Cardiac fibroblast (primary cell): ENCODE measurements at places on chromosomes 7 and 10.
A peak's percentile ranks its signal among the peaks of the same experiment; 100 is the strongest.

GRCh38 chr7:78081888-78082287 is 283.3 kb downstream of the PHTF2 start:
- no peak for DNase-seq

DNA sequence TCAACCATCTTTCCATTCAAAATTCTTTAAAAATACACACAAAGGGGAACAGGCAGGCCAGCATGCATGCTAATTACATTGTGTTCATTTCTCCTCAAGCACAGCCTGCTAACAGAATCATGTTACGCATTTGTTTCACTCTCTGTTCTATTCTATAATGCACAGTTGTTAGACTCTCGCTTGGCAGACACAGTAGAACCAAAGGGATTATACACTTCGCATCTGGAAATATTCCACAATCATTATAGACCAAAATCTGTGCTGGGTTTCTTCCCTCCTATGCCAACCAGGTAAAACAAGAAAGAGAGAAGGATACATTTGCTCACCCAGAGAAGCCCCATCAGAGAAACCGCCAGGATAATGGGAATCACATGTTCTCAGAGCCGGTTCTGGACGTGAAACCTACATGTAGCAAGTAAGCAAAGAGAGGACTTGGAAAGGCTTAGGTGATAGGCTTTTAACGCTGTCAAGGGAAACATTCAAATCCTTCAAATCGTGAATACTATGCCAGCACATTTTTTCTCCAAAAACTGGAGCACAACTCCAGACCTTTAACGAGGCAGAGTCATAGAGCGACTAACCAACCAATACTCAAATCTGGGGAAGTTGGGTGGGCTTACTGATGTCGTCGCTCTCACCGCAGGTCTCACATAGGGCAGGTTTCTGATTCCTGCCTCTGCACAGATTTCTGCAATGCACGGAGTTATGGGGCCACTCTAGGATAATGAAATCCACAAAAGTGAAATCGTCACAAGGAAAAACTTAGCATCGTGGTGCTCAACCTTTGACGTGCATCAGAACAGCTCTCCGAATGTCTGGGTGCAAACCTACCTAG is 380.5 kb upstream of the AUTS2 start:
- no peak for DNase-seq

DNA sequence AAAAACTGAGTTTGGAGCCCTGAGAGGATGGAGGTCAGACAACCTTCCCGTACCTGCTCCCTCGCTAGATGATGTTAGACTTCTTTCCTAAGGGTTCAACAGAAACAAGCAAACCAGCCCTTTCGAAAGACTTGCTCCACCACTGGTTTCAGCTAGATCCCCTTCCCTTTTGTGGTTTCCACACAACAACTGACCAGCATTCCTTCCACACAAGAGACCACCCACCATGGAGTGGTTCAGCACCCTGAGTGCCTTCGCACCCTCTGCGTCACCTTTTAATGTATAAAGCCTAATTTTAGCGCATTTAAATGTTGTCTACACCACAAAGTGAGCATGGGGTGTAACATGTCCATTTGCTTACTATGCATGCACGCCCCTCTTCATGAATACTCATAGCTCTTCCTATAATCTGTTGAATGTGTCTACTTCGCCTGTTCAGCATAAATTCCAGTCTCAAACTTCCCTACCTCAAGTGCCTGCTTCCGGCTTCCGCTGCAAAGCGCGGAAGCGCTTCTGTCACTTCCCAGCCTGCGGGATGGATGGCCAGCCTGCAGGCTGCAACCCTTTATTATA is 69.0 kb downstream of the TACC2 start:
- no peak for DNase-seq

- DNase-seq: no peak
These were observed 63.1 kb upstream of the PDCD4 start for GRCh38 chr10:110808615-110809014.

DNA sequence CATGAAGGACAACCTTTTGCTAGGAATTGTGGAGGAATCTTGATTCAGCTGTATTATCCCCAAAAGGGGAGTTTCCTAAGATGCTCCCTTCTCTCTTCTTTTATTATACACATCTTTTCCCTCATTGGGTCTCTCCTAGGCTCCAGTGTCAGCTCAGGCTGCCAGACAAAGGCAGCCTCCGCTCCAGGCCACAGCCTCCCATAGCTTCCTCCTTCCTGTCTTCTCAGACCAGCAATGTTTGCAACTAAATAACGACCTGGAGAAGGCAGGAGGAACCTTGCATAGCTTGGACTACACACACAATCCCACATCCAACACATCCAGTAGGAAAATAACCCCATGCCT is 12.3 kb downstream of the SFXN3 start:
- DNase-seq: no peak

DNA sequence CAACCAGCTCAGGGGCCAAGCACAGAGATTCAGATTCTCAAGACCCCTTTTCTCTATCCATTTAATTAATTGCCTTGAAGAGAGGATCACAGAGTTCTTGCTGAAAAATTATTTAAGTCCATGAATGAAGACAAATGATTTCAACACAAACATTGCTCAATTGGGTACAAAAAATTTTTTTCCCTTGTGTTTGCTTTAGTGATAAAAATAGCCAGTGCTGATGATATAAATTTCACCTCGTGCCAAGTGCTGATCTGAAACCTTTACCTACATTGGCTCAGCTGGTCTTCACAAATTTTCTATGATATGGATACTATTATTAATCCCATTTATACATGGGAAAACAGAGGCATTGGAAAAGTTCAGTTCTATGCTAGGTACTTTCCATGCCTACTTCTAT is 377.1 kb downstream of the NRG3 start:
- peak; percentile 69 for DNase-seq

GRCh38 chr7:44973610-44974401 is 5.0 kb downstream of the MYO1G start:
- DNase-seq: peak; percentile 56

GRCh38 chr7:108293149-108293612 is 163.0 kb upstream of the LAMB4 start:
- DNase-seq: peak; percentile 82

DNA sequence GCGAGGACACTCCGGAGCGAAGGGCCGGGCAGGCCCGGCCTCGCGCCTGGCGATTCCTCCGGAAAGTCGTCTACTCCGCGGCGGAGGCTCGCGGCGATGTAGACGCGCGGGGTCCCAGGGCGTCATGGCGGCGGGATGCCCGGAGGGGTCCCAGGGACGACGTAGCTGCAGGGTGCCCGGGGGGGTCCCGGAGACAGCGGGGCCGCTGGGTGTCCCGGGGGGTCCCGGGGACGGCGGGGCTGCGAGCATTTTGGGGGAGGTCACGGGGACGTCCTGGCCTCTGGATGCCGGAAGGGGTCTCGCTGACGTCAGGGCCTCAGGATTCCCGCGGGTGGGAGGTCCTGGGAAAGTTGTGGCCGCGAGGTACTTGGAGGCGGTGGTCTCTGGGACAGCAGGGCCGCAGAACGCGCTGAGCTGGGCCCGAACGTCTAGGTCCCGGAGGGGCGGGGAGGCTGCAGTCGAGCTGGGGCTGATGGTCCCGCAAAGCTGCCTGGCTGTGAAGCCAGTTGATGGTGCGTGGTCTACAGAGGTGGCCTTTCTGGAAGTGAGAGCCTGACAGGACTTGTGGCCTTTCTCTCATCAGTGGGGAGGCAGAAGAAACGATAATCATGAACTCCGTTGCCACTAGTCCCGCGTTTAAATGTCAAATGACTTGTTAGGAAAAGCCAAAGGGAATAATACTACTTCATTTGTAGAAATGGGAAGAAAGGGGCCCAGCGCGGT is 637 bp downstream of the HSPA14 start:
- peak; percentile 26 for DNase-seq

- no peak for DNase-seq
These were observed 21.4 kb upstream of the LEP start for GRCh38 chr7:128219636-128220035.

DNA sequence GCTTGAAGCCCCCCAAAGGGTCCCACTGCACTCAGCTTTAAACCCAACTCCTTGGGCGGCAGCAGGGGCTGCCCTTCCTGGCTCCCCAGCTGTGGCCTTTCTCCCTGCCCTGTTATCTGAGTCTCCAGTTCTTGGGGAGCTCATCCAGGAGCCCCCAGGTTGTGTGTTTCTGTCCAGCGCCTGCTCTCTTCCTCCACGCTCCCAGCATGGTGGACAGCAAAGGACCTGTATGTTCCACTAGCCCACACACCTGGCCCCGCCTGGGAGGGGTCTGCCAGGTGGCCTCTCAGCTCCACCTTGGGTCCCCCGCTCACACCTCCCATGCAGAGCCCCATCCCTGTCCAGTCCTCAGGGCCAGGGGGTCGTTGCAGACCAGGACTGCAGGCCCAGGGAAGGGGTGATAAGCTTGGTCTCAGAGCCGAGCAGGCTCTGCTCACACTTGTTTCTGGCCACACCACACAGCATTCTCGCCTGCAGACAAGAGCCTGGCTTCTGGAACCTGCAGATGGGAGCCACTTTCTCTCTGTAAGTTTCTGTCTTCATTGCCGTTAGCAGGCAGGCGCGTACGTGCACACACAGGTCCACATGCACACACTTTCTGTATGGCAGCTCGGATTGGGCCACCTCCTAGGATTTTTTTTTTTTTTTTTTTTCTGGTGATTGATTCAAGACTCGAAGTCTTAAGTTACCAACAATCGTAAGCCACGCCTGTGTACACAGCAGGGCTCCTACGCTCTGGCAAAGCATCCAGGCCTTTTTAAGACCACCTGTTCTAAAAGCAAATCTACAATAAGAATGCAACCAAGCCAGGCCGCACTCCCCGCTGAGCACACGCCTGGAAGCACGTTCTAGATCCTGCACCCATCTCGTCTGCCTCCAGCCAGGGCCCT is 104.6 kb downstream of the CYTH3 start:
- DNase-seq: no peak

DNA sequence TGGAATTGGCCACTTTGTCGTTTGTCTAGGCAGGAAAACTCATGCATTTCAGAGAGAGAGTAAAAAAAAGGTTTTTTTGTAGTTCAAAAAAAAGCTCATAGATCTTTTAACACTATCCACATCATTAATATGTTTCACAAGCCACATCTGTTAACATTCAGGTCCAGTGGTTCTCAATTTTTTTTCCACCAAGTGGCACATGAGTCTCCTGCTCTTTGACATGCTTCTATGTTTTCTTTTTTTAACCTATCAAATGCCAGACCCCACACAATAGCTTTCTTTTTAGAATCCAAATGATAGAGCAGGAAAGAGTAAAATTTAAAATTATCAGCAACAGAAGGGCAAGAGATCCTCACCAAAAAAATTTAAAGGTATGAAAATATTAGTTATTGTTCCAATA is 20.3 kb downstream of the NOD1 start:
- no peak for DNase-seq

GRCh38 chr10:130545122-130545521 is 408.9 kb downstream of the GLRX3 start:
- no peak for DNase-seq

DNA sequence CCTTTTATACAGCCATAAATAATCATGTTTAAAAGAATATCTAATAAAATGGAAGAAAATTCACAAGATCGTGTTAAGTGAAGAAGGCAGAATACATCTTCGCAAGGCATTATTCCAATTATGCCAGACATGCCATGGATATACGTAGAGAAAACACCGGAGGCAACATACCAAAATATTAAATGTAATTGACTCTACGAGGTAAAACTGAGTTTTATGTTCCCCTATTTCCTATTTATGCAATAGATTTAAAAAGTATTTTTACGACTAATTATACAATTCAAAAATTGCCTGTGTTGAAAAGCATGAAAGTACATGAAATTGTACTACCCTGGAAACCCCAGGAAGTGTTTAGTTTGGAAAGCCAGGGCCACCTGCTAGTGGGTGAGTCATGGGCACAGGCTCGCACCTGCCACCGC is 936 bp upstream of the REPIN1 start:
- DNase-seq: no peak

DNA sequence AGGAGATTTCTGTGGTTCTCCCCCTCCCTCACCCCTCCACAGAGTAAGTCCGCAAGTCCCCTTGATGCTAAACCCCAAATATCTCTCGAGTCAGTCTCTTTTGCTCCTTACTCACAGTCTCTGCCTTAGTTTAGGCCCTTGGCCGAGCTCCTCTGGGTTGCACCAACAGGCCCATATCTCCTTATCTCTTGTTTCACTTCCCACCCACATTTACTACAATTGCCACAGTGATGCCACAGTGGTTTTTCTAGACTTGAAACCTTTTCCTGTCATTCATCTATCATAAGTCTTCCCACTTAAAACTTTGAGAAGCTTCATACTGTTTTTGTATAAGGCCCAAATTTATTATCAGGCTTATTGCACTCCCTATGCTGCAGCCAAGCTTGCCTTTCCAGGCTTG is 23.4 kb upstream of the NME8 start:
- DNase-seq: no peak

- no peak for DNase-seq
These were observed 69.5 kb downstream of the NPTX2 start for GRCh38 chr7:98686466-98687080.

DNA sequence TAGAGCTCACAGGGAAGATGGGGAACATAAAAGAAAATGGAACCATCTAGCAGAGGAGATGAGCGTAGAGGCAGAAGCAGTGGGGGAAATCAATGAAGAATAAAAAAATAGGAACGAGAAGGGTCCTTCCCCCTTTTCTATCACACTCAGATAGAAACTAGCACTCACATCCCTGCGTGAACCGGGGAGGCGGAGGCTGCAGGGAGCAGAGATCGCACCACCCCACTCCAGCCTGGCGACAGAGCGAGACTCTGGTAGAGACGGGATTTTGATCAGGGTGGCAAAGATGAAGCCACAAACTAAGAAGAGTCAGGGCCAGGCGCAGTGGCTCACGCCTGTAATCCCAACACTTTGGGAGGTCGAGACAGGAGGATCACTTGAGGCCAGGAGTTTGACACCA is 64.7 kb upstream of the ECHDC3 start:
- no peak for DNase-seq

DNA sequence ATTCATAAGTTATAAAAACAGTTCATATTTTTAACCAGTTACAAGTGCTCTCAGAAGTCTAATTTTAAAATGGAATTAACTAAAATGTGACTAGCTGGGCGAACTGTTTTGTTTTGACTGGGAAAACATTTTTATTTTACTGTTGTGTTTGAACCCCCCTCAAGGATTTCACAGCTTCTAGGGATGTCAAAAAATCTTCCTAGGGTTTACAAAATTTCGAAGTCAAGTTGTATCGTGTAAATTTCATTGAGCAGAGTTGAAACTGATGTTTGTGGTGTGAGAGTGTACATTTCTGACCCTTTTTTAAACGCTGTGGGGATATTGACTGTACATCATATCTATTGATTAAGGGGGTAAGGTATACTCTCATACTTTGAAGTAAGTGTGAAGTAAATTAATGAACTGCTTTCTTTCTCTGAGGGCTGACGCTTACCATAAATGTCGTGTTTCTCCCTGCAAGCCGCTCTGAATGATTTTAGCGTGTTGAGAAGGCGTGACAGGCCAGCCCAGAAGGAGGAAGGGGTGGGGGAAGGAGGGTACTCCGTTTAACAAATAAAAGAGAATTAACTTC is 1.8 kb upstream of the SP8 start:
- DNase-seq: no peak

GRCh38 chr7:155842496-155843265 is 30.4 kb upstream of the SHH start:
- DNase-seq: no peak

DNA sequence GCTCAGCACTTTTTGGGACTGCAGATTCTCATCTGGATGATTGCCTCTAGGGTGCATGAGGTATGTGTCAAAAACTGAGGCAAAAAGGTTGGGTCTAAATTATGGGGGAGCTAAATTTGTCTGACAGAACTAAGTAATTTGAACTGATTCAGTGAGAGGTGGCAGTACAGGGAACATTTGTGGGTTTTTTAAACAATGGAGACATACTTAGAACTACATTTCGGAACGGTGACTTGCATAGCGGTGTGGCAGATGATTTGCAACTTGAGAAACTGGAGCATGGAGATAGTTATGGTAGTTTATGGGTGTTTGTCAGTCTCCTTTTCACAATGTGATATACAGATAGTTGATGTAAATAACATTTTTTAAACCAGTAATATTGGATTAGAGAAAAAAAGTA is 14.6 kb downstream of the TBC1D12 start:
- peak; percentile 29 for DNase-seq
